ENCODE measurements at places on chromosomes 1 and 21.

GRCh38 chr1:101119289-101119688, 93.7 kb upstream of the DPH5 start:
- no peak for DNase-seq

DNA sequence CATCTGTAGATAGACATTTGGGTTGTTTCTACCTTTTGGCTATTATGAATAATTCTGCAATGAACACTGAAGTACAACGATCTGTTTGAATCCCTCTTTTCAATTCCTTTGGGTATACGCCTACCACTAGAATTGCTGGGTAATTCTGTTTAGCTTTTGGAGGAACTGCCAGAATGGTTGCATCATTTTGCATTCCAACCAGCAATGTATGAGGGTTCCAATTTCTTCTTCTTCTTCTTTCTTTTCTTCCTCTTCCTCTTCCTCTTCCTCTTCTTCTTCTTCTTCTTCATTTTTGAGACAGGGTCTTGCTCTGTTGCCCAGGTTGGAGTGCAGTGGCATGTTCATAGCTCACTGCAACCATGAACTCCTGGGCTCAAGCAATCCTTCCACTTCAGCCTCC, 13.8 kb upstream of the THEM5 start:
- DNase-seq = no peak

DNA sequence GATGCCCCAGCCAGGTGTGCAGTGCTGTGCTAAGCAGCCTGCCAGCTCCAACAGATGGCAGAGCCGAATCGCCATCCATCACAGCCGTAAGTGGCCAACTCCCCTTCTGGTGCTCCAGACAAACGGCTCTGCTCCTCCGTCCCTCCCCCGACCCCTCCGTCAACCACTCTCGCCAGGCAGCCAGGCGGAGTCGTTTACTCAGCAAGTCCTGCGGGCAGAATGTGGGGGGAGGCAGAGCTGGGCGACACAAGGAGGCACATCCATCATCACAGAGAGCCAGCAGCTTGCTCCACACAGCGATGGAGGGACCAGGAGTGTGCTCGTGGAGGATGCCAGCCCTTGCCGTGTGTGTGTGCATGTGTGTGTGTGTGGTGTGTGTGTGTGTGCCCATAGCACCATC, 206.6 kb upstream of the GRIK3 start:
- DNase-seq = peak; percentile 98

DNA sequence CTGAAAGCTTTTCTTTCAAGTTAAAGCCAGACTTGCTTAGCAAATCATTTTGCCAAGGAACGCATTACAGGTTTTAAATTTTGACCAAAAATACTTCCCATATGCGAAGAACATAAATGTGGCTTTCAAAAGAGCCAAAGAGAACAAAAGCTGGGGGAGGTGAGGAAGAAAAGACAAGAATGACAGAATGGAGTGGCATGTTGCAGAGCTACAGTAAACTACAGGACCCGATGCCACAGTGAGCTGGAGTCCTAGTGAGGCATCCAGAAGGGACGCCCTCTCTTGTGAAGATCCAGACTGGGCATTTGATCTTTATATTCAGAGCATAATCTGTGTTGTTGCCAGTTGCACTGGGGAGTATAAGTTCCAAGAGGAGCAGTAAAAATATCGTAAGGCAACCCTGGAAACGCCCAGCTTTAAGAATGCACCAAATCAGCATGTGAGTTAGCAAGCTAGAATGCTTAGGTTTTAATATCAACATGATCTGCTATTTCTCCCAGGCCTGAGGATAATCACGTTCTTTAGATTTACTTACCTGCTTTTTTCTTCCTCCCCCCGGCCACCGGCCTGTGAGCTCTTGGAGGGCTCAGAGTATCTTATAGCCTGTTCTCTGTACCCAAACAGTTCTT, 48.4 kb upstream of the HOOK1 start:
- DNase-seq = peak; percentile 20

- no peak for DNase-seq
Measured at GRCh38 chr1:212873518-212873917, 15.4 kb downstream of the FLVCR1 start.

DNA sequence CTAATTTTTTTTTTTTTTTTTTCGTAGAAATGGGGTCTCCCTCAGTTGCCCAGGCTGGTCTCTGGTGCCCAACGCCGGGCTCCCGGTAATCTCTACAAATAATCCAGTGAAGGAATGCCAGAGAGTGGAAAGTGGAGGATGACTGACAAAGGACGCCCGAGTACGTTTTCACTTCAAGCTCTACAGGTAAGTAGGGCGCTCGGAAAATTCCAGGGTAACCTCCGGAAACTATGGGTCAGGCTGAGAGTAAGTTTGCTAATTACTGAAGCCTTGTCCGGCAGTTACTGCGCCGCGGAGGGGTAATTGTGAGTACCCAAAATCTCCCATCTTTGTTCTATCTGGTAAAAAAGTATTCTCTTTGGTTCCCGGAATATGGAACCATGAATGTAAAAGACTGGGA, 1.8 kb upstream of the ZNF669 start:
- no peak for DNase-seq

GRCh38 chr21:21057349-21058062, 59.3 kb downstream of the NCAM2 start:
- DNase-seq = peak; percentile 94

- DNase-seq = peak; percentile 19
Measured at GRCh38 chr1:21534674-21535378, 25.6 kb downstream of the ALPL start.

GRCh38 chr1:179087665-179088064, 5.8 kb downstream of the TOR3A start:
- peak; percentile 43 for DNase-seq

GRCh38 chr1:3683197-3683596, 30.9 kb downstream of the TP73 start:
- no peak for DNase-seq

DNA sequence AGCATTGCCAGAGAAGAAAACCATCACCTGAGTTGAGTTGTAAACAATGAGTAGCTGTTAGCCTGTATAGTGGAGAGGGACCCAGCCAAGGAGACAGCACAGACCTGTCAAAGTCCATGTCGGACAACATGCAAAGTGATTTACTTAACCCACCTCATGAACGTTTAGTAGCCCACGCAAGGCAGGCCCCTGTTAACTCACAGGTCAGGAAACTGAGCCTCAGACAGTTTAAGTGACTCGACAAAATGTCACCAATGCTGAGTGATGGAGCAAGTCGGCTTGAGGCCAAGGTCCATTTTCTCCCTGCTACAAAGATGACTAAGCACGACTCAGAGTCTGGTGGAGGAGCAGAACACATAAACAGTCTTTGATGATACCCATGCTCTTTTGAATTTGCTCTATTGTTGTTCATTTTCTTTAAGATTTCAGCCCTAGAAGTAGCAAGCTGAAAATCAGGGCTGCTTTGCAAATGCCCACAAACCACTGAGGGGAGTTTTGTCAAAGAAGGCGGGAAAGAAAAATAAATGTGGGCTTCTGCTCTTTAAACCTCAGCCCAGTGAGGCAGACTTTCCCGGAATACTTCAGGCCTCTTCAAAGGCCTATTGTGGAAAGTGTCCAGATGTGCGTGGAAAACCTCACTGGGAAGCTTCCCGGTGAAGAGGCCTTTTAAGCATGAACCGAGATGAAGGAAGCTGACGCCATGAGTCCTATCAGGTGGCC, 83.8 kb upstream of the HOOK1 start:
- DNase-seq = peak; percentile 12

GRCh38 chr1:29122682-29123052, 1.0 kb downstream of the TMEM200B start:
- no peak for DNase-seq

GRCh38 chr1:43934101-43934985, 742 bp downstream of the ARTN start:
- peak; percentile 70 for DNase-seq
